Mucosa of gallbladder (tissue), 1 donor: ENCODE measurements at places on chromosomes 16 and 17. TPM values are rescaled to one million over a fixed set of nuclear protein-coding genes. Genes with fewer than 3 reads are reported as not detected.

GRCh38 chr17:62672957-62673356 is 45.5 kb downstream of the MRC2 start:
- DNase-seq: no peak

- DNase-seq: no peak
Observed at GRCh38 chr16:80656711-80657150, 115.9 kb downstream of the DYNLRB2 start.

DNA sequence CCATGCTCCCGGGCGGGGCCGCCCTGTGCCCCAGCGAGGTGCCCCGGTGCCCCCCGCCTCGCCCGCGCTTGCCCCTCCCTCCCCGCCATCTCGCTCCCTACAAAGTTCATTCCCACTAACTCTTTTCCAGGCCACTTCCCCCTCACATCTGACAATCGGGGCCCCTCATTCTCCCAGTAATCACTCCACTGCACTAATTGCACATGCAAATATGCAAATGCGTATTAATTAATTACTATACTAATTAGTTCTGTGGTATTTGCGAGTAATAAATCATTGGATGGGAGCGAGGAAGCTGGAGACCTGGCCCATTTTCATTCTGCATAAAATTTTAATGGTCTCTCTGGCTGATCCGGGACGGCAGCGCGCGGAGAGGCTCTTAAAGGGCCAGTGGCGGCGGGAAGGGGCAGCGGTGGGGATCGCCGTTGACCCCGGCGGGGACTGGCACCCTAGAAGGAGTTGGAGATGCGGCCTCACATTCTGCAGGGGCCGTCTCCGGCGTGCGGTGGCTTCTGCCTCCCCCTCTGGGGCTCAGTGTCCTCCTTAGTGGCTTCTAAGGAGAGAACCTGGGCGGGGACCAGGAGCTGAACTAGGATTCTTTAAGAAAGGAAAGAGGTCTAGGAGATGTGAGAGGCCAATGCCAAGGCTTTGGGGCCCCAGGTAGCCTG is 8.4 kb upstream of the PPP1R1B start:
- no peak for DNase-seq

GRCh38 chr16:4859900-4860255 is 12.6 kb downstream of the UBN1 start:
- DNase-seq: no peak

PIRT gene
- 0.32 TPM for total RNA-seq
